Chondrocyte (in vitro differentiated cells): ENCODE measurements at places on chromosomes 5 and 9. TPM values are rescaled to one million over a fixed set of nuclear protein-coding genes. Genes with fewer than 3 reads are reported as not detected.

Gene OR13C8
- total RNA-seq, result not detected in 3 replicates

DNA sequence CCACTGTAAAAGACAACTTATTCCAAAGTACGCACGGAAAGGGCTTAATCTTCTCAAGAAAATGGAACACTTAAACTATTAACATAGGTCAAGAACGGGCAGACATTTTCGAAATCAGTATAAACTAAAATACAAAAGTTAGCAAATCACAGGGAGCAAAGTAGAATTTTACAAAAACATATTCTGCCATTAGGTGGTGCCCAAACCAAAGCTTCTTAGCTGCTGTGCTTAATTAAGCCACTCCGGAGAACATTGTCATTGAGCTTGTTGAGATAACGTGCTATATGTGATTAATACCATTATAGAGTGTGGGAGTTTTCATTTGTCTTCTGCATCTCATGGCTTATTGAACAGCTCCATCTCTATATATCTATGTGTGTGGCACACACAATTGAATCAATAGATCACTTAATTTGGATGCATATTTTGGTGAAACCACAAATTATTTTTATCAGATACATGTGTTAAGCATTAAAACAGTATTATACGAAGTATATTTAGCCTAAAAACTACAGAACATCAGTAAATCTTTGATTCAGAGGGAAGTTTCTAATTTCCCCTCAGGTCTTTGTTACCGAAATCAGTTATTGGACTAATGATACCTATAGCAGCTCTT is 23.4 kb downstream of the UBLCP1 start:
- DNase-seq, result no peak

- DNase-seq, result no peak
Measured at GRCh38 chr5:108129129-108129528, 252.8 kb downstream of the FBXL17 start.

DNA sequence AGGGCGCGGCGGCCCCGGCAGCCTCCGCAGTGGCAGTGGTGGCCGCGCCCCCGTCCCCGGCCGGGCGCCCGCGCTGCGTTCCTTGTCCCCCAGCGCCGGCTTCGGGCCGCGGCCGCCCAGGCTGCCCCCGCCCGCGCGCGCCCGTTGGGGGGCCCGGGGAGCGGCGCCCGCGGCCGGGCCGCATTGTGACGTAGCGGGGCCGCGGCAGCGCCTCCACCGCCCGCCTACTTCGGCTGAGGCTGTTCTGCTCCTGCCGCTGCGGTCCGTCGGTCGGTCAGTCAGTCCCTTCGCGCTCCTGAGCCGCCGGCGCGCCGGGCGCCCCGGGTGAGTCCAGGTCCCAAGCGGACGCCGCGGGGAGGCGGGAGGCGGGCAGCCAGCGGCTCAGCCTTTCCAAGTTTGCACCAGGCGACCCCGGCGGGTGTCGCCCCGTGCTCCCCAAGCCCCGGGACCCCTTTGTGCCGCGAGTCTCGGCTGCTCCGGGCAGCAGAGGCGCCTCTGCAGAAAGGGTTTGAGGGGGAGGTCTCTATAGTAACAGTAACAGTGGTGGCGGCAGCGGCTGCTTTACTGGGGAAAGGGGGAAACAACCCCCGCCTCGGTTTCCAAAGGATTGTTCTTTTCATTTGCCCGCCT is at the start of gene SNCAIP:
TSS of gene SNCAIP (plus strand) at position 277 of the 630 bp plus-strand sequence. CDS start 78,898 bp downstream, outside the sequence.
- peak; percentile 75 for DNase-seq

DNA sequence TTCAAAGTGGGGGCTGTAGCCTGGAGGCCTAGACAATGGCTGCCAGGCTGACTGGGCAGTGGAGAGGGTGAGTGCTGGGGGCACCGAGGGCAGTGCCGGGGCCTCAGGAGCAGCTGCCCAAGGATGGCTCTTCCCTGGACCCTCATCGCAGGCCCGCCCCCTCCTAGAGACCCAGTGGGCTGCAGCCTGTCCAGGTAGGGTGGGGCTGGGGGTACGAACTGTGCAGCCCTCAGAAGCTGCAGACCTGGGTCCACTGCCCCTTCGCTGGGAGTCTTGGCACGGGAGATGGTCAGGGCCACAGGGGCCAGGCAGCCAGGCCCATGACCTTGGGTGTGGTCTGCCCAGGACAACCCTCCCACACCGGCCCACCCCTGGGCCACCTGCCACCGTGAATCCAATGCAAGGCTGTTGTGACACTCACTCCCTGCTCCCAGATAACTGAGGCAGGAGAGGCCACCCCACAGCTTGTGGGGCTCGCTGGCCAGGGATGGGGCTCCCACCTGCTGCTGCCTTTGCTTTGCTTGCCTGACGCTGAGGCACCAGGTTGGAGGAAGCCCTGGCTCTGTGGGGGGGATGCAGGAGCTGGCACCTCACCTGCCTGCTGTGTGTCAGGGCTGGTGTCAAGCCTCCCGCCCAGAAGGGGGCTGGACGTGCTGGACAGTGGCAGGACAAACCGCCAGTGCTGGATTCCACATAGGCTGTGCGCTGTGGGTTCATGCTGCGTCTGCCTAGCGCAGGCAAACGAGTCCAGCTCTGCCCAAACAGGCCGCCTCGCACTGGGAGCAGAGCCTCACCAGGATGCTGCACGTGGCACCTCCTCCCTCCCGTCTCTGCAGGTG is 23.1 kb upstream of the SLC9A3 start:
- DNase-seq, result peak; percentile 80

DNA sequence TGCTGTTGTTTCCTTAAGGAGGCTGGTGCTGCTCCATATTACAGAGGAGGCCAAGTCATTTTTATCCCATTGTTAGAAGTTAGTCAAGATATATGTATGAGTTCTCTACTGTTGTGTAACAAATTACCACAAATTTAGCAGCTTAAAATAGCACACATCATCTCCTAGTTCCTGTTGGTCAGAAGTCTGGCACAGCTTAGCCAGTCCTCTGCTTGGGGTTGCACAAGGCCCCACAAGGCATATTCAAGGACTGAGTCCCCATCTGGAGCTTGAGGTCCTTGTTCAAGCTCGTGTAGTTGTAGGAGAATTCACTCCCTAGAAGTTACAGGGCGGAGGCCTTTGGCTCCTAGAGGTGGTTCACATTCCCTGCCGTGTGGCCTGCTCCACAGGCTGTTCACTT is 14.7 kb downstream of the MTAP start:
- DNase-seq, result no peak

Gene SCGB3A2
- not detected in 3 replicates for total RNA-seq

GRCh38 chr5:44943647-44944046 is 134.9 kb downstream of the MRPS30 start:
- DNase-seq, result no peak

GRCh38 chr9:76390656-76391055 is 3.6 kb downstream of the RFK start:
- no peak for DNase-seq

- DNase-seq, result no peak
Measured at GRCh38 chr9:13446286-13446937, 166.9 kb upstream of the MPDZ start.
